ENCODE measurements at places on chromosomes 6 and 20.

DNA sequence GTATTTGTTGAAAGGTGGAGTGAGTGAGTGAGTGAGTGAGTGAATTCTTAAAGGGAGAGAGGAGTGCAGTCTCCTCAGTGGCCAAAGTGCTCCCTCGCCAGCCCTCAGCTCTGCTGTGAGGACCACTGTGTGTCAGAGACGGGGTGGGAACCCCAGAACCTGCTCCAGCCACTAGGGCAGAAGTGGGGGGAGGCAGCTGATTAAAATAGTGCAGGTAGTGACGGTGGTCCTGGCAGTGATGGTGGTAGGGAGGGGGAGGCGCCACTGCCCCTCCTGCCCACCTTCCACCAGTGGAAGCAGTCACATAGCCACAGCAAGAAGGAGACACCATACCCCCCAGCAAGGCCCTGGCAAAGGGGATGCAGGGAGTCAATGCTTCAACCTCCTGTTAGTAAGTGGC lies 133.5 kb downstream of the PHACTR3 start:
- DNase-seq = no peak

DNA sequence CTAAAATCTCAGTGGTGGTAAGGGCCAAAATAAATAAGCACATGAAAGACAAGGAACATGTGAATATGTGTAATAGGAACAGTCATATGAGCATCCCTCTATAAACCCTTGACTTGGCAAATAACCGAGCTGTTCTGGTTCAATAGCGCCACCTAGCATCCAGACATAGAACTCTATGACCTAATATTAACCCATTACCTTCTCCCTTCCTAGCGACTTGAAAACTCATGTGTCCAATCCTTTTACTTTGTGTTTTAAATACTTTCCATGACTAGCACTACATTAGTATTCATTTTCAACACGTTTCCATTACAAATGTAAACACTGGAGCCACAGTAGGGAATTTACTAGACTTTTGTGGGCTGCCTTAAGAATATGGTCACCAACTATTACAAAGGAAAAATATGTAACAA lies 279.7 kb downstream of the UST start:
- DNase-seq = no peak

DNA sequence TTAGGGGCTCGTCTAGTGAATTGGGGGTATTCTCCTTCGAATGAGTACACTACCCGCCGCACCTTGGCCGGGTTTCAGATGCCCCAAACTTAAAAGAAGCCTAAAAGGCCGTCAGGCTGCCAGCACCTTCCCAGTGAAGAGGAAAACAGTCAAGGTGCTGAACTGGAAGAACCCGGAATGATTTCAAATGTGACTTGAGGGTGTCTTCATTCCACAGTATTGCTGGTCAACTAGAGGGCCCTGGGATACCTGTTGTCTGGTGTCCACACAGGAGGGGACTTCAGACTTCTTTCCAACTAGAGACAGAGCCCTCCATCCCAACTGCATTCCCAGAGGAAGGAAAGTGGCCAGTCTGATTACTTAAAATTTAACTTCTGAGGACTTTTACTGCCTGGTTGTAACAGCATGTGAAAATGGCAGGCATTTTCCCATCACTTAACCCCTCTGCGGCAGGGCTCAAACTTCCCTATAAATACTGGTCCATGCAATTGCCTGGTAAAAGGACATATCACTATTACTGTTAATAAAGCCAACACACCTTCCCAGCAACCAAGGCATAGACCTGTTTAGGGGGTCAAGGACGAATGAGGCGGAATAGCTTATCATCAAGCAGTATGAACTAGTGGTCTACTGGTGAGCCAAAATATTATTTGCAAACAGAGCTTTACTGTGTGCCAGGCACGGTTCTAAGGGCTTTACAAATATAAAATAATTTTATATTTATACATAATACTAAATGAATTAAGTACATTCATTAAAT lies 651 bp upstream of the SAMHD1 start:
- no peak for DNase-seq

- DNase-seq = no peak
Measured at GRCh38 chr6:164130585-164130984, 716.1 kb downstream of the QKI start.

DNA sequence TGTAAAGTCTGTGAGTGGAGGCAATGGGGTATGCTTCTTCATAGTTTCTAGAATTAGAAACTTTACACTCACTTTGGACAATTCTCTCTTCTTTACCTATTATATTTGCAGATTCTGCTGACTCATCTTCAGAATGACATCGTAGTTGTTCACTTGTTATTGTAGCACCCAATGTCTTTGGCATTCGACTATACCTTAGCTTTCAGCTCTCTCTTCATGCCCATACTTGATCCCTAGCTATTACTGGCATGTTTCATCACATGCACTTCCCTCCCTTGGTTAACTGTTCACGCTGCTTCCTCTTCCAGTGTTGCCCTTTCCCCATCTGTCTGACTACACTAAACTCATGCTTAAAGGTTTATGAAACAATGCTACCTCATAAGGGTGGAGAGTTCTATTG lies 298.1 kb upstream of the TCF21 start:
- DNase-seq = no peak

DNA sequence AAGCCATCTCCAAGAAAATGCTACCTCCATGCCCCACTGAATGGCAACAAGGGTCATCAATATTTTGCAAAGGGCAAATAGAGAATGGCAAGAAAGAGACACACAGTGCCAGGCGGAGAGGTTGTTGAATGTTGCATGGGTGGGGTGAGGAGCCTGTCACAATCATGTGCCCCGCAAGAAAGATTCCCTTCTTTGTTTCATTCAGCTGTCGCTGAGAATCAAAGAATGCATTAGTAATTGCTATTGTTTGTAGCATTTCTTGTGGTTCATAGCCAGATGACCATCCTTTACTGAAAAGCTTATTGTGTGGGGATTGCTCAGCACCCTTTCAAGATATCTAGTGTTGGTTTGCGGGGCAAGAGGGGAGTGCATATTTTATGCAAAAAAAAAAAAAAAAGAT lies 166.5 kb upstream of the QKI start:
- DNase-seq = no peak

- DNase-seq = no peak
Measured at GRCh38 chr20:59363101-59363500, 62.7 kb downstream of the EDN3 start.

DNA sequence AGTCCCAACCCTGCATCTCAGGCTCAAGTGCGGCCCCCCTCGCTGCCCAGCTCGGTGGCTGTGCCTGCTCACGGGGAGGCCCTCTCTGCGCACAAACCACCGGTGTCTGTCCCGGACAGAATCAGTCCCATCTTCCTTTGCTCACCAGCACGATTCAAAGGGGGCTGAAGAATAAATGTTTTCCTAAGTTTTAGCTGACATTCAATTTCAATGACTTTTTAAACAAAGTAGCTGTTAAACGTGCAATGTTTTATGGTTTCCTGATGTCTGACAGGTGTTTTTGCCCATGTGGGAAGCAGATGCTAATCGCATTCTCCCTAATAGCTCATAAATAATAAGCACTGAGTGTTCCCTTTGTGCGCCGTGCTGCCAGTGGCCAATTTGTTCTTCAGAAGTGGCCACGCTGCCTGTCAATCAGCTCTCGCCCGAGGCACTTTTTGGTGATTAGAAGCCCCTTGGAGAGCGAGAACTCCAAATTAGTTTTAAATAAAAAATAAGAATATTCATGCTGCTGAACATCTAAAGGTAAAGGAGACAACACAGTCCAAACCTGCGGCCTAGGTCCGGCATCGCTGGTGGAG lies 26.3 kb downstream of the BHLHE23 start:
- DNase-seq = no peak

GRCh38 chr6:21899708-21900107 lies 306.2 kb downstream of the SOX4 start:
- no peak for DNase-seq

DNA sequence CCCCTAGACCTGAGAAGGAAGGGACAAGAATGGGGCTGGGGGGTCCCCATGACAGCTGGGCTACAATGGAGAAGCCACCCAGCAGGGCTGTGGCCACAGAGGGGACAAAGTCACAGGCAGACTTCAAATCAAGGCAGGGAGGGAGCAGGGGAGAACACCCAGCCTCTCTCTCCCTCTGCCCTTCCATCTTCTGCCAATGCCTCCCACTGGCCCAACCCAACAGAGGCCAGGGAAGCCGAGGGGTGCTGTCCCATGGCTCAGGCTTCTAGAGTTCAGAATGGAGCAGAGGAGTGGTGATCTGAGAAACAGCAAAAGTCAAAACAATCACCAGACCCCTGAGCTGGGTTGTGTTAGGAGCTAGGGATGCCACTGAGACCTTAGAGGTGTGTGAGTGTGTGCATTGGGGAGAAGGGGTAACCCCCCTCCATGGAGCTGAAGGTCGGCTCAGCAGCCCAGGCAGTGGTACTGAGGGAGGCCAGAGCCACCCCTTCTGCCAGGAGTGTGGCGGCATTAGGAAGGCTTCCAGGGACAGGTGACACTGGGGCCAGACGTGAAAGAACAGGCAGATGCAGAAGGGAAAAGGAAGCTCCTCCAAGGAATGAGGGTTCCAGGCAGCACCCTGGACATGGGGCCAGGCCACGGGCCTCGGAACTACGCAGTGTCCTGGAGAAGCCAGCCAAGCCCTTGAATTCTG lies 12.0 kb downstream of the GLP1R start:
- no peak for DNase-seq

DNA sequence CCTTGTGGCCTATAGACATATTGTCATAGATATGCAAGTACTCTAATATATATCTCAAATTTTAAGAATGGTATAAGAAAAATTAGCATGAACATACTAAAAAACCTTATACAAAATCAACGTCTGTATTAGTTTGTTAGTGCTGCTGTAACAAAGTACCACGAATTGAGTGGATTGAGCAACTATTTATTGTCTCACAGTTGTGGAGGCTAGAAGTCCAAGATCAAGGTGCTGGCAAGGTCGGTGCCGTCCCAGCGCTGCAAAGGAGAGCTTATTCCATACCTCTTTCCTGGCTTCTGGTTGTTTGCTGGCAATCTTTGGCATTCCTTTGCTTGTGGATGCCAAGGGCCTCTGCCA lies 317.6 kb upstream of the FERMT1 start:
- no peak for DNase-seq

- DNase-seq = no peak
Measured at GRCh38 chr20:8373579-8373978, 241.5 kb downstream of the PLCB1 start.

- DNase-seq = no peak
Measured at GRCh38 chr6:82906951-82907350, 158.7 kb downstream of the UBE3D start.

- DNase-seq = no peak
Measured at GRCh38 chr6:36063318-36064060, 35.9 kb downstream of the MAPK14 start.

DNA sequence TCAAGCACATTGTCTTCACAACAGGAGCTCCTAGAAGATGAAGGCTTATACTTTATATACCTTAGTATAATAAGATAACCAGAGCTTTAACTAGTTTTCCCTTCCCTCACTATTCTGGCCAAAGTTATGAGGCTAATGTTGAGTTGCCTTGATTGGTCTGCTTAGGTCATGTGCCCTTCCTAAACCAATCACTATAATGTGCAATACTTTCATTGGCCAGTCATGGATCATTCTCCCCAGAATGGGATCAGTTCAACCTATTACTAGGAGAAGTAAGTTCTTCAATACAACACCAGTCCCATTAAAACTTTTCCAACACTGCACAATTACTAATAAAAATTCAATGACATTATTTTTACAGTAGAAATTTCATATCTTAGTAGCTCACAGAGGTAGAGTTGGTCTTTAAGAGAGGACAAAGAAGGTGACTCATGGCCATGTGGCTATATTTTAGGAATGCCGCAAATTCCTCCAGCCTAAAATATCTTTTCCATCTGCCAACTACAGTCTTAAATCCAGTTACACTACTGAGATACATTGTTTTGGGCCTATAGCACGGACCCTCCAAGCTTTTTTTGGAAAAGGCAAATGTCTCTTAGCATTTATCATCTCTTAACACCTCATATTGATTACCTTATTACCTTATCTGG lies 12.5 kb upstream of the POU3F2 start:
- no peak for DNase-seq

DNA sequence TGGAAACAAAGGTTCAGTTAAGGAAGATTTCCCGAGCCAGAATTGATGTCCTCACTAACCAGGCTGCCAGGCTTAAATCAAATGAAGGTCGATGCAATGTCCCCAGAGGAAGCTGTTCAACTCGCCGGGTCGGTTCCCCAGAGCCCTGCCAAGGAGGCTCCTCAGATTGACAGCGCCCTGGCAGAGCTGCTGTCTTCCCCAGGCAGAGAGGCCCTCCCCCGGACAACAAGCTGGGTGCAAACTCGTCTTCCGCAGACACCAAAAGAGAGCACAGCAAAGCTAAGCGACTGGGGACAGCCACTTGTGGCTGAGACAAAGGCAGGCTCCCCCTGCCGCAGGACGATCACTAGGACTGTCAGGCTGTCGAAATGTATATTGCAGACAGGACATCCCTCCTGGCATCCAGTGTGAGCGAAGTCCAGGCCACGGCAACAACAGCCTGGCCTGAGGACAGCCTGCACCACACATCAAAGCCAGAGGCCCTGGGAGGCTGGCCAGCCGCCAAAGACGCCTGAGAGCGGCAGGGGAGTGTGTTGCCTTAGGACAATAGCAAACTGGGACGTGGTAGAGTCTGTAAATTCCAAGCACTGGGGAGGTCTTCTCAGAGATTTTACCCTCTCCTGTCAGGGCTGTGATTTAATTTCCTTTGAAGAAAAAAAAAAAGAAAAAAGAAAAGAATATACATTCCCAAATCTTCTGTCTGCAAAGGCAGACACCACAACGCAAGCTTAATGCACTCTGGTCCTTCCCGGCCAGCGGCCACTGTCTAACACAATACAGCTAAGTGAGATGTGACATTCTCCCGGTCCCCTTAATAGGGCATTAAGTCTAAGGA lies 99.1 kb downstream of the HIVEP2 start:
- peak; percentile 72 for DNase-seq

GRCh38 chr20:2866236-2866635 lies 7.0 kb upstream of the PTPRA start:
- no peak for DNase-seq

- DNase-seq = no peak
Measured at GRCh38 chr6:33947047-33947446, 143.2 kb upstream of the MLN start.

DNA sequence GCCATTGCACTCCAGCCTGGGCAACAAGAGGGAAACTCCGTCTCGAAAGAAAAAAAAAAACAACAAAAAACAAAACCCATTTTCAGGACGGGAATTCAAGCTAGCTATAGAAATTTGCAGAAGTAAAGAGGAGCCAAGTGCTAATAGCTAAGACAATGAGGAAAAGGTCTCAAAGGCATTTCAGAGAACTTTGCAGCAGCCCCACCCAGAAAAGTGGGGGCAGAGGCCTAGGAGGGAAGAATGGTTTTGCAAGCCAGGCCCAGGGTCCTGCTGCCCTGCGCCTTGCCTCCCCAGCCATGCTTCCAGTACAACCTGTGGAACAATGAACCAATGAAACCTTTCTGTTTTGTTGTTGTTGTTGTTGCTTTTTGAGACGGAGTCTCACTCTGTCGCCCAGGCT lies 38.3 kb upstream of the SAMHD1 start:
- DNase-seq = no peak
